ENCODE measurements at places on chromosomes 11 and 22.

DNA sequence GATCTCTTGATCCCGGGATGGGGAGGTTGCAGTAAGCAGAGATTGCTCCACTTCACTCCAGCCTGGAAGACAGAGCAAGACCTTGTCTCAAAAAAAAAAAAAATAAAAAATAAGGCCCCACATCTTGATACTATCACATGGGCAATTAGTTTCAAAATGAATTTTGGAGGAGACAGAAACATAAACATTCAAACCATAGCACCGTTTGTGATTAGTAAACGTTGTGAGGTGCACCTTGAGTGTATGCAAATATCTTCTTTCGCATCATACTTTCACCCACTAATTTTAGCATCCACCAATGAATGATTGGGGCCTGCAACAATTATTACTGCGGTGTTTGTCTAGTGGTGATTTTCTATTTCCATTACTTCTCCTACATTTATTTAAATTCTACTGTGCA lies 11.0 kb upstream of the SPDYC start:
- peak; percentile 60 for DNase-seq

DNA sequence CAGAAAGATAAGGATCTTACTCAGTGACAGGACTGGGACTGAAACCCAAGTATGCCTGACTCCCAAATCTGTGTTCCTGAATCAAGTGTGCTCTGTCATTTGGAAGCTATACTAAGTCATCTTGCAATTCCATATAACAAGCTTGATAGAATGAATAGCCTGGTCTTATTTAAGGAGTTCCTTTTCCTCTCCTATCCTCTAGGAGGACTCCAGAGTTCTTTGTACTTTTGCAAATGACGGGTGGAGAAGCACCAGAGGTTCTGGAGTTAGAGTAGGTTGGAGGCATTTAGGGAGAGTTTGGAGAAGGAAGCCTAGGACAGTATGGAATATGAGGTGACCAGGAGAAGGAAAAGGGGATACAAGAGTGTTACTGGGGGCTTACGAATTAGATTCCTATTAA lies 92.9 kb upstream of the RCN1 start:
- DNase-seq = no peak

- no peak for DNase-seq
These were observed 18.6 kb upstream of the TMA7B start for GRCh38 chr22:39941601-39942000.

DNA sequence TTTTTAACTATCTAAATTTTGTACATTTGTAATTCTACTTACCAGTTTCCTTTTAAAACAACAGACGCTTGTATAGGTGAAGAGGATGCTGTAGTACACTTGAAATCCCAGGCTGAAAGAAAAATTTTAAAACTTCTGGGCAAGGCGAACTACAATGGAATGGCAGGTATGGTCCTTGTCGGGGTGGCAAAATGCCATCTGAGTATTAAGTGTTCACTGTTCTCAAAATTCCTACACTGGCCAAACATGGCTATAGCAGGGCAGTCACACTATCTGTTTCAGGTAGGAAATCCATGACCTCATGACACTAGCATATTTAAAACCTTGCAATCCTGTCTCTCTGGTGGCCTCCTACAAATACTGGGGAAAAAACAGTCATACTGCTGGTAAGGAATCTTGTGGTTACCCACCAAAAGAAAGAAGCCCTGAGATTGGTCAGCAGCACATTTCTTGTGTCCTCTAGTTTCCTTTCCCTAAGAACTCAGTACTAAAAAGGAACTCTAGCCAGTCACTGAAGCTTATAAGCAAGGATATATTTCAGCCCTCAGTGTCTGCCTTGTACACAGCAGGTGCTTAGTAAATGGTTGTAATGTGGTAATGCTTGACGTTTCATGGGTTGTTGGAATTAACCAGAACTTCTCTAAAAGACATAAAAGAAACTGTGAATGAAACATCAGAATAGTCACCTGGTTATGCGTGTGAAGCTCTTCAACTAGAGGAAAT lies 5.2 kb upstream of the ZC3H12C start:
- no peak for DNase-seq
